KBM-7 (cell line): ENCODE measurements at places on chromosomes 12 and 14.

DNA sequence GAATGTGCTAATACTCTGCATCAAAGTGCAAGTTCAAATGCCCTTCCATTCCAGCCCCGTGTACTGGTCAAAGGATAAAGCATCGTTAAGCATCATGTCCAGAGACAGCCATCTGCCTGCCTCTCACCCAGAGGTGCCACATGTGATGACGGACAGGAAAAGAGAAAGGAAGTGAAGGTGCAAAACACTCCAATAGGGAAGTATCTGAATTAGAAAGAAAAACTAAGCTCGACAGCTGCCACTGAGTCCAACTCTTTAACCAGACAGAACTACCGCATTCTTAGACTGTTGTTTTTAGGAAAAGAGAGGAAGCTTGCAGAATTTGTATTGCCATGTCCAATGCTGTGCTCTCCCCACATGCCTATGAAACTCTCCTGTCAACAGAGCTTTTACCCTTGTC lies 465.0 kb upstream of the SOX5 start:
- no peak for DNase-seq

DNA sequence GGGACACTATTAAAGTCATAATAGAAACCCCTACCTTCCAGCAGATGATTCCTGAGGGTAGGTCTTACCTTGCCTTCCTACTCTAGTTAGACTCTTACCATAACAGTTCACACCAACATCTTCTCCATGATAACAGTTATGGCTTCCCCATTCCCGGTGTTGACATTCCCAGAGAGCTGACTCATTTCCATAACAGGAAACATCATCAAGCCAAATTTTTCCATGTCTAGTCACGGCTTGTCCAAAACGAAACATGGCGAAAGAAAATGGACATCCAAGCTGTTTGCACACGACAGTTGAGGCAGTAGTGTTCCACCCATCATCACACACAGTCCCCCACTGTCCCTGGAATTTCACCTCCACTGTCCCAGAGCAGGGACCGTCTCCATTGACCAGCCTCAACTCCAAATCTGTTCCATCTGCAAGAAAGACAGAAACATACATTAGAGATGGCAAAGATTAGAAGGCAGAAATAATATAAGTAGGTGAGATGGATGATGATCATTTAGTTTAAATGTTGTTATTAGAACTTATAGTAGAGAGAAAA lies 10.6 kb downstream of the CD163L1 start:
- DNase-seq, result no peak

- DNase-seq, result no peak
Observed at GRCh38 chr14:91607322-91608047, 97.4 kb upstream of the PPP4R3A start.

- peak; percentile 38 for DNase-seq
Observed at GRCh38 chr12:66345956-66346355, 43.7 kb downstream of the HELB start.
